Activated naive CD4-positive, alpha-beta T cell (primary cell): ENCODE measurements at places on chromosomes 2 and 18.

DNA sequence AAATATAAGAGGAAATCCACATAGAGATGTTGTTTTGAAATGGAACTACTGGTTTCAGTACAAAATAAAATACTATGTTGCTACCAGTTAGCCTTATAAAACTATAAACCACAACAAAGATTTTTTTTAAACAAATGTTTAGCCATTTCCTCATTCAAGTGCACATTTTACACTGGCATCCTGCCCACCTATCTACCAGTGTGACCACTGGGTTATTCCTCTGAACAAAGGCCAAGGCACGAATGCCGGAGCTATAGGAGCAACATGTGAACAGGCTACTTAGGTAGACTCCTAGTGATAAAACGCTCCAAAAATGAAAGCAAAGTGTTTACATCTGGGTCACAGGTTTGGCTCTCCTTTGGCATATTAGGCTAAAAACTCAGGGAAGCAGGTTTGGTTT, 31.8 kb upstream of the SULT1C4 start:
- no peak for DNase-seq

GRCh38 chr2:211903961-211904360, 634.6 kb downstream of the ERBB4 start:
- DNase-seq = no peak

DNA sequence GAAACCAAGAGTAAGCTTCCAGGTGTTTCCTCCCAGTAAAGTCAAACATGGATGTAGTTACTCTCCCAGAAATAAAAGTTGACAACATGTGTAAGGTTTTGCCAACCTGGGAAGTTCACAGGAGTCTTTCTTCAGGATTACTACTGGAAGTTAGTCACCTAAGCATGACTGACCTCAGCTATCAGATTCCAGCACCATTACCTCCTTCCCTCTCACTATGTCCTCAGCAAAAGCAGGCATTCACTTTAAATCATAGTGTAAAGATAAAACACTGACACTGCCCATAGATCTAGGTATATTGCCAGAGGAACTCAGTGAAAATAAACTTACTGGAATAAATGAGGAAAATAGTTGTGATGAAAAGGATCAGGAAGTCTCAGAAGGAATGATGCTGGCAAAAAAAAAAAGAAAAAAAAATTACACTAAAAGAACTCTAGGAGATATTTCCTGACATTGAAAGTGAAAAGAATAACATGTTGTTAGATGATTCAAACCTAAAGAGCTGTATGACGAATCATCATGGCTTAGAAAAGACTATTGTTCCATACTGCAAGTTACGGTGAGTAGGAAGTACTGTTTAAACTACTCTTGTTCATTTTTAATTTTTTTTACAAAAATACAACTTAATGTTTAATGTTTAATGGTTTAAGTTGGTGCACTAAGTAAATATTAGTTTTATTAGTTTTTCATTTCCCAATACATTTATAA, 484.5 kb upstream of the ZNF804A start:
- no peak for DNase-seq

- DNase-seq = no peak
These were observed 220.2 kb upstream of the RASGRP3 start for GRCh38 chr2:33256162-33256755.

DNA sequence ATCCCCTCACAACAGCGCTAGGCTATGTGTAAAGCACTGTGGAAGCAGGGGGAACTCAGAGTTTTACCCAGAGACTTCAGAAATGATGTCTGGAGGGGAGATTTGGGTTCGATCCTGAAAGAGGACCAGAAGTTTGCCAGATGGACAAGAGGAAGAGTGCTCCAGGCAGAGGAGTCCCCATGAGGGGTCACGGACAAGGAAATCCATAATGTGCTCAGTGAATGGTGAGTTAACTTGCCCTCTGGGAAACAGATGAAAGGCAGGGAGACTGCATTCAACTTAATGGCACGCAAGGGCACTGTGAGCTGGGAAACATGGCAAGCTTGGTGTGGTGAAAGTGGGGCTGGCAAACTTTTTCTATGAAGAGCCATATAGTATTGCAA, 6.0 kb upstream of the ASAP2 start:
- DNase-seq = no peak

GRCh38 chr2:9170458-9171130, 36.0 kb upstream of the ASAP2 start:
- no peak for DNase-seq

GRCh38 chr2:119223521-119224390, at the start of gene STEAP3:
Gene STEAP3, plus strand, starts transcription at chr2:119223834. Its CDS starts 7,179 bp downstream, at chr2:119231013.
- DNase-seq = no peak

- DNase-seq = no peak
These were observed 129.9 kb downstream of the PIEZO2 start for GRCh38 chr18:11019295-11020105.

GRCh38 chr2:27441958-27442919, at the start of gene KRTCAP3:
Gene KRTCAP3, plus strand, starts transcription at chr2:27442381. Its CDS starts 32 bp downstream, at chr2:27442413.
- peak; percentile 8 for DNase-seq

- DNase-seq = no peak
These were observed 2.0 kb downstream of the HOXD3 start for GRCh38 chr2:176158855-176159662.

- no peak for DNase-seq
These were observed 546.0 kb downstream of the ZNF804A start for GRCh38 chr2:185144159-185144919.

DNA sequence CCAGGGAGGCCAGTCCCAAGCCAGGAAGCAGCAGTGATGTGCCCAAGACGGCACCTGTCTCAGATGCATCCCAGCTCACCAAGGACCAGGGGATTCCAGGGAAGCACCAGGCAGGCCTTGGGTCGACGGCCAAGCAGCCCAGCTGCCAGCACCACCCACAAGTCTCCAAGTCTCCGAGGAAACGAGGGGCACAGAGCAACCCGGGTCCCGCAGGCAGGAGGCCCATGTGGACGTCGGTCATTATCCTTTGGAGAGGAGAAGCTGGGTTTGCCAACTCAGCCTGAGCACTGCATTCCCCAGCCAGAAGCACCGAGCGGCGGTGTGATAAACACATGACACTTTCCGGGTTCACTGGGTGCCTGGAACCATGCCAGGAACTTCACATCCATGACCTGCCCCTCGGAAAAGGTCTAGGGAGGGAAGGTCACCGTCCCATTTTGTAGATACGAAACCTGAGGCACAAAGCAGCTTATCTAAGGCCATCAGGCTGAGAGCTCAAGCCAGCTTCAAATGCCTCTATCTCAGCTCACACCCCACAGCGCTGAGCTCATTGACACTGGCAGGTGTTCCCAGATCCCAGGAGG, 104.5 kb downstream of the ZNF516 start:
- DNase-seq = no peak

DNA sequence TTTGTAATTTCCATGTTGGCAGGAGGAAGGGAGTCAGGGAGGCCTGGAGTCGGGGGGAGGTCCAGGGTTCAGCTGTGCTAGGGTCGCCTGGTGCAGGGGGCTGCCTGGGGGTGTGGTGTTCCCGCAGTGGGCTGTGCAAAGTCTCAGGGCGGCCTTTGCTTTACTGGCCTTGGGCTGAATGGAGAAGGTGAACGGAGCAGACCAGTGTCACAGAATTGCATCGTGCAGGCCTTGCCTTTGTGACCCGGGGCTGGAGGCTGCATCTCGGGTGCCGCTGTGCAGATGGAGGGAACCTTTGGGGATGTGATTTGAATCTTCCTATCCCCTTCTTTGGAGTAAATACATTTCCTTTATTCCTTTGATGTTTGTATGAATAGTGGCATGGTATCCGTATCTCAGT, 8.8 kb downstream of the SNTG2 start:
- no peak for DNase-seq

DNA sequence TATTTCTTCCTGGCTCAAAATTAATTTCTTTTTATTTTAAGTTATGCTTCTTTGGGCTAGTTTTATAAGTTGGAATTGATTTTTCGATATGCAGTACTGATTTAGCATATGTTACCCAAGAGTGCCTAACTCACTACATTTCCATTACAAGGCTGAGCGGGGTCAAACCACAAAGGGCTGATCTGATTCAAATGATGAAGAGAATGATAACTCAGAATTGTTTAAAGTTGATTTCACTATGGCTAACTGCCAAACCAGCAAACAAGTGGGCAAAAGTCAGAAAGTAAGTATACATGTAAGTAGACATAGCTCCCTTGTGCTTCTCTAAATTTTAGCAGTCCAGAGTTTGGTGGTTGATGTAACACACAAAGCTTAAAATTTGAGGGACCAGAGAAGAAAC, 35.6 kb downstream of the RAD51AP2 start:
- no peak for DNase-seq

GRCh38 chr18:4789506-4789905, 334.4 kb upstream of the DLGAP1 start:
- no peak for DNase-seq

GRCh38 chr18:44715842-44716241, 35.2 kb downstream of the SETBP1 start:
- no peak for DNase-seq

- no peak for DNase-seq
These were observed 274.8 kb downstream of the SS18 start for GRCh38 chr18:25815659-25816058.

DNA sequence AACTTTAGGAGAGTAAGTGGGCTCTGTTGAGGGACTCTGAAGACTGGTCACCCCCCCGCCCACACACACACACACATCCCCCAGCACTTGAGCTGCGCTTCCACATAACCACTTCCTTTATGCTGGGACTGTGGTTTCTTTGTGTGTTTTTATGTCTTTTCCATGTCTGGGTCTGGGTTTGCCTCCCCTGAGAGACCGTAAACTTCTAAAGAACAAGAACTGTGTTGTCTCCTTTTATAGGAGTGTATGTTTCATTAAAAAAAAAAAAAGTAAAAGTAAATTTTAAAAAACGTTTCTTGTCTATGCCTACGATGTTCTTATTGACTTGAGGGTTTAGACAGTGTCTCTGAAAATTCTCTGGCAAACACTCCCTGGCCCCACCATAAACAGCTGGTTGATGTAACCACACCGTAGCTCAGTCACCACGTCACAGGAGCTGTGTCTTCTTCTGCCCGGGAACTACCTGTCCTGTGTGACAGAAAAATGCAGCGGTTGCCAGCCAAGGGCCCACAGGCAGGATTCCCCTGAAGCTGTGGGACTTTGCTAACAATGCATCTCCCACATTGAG, 68.0 kb downstream of the KLHL29 start:
- DNase-seq = peak; percentile 5
